AG09319 (cell line): ENCODE measurements at places on chromosomes 2 and 18.

DNA sequence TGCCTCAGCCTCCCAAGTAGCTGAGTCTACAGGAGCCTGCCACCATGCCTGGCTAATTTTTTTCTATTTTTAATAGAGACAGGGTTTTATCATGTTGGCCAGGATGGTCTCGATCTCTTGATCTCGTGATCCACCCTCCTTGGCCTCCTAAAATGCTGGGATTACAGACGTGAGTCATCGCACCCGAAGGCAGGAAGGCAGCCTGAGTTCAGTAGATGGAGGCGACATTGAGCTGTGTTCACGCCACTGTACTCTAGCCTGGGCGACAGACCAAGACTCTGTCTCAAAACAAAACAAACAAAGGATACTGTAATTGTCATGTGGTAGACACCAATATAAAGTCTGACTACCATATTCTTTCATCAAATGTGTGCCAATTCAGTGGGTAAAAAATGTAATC lies 500.9 kb upstream of the DSEL start:
- no peak for DNase-seq

DNA sequence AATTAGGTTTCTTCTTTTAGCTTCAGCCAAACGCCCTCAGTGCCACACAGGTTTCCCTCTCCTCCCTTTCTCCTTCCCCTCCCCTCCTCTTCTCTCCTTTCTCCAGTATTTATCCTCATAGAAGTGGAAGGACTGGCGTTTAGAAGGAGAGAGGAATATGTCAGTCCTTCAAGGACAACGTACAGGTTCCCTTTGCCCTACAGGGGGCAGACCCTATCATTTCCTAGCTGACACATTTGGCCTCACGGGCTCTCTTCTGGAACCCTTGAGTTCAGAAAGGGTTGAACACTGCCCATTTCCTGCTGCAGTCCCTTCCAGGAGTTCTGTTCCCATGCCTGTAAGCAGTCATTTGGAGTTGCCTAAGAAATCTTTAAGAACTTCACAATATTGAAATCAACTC lies 46.1 kb downstream of the CDCA7 start:
- no peak for DNase-seq

GRCh38 chr2:142716463-142717242 lies 160.8 kb upstream of the KYNU start:
- DNase-seq = no peak

DNA sequence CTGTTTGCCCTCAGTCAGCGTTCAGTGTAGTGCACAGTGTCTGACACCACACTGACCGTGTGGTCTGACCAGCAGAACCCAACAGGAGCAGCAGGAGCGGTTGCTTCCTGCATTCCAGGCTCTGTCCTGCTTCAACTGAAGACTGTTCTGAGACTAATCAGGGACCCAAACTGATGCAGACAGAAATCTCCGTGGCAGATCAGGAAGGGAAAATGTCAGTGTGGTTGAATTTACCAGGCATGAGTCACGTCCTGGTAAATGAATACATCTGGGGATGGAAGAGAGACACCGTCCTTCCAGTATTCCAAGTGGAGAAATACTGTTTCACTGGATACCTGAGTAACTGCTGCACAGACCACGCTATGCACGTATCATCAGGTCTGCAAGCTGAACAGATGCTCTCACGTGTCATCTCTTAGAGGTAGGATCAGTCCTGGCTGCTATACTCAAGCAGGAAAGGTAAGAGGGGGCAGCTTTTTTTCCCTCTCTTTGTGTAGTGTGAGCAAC lies 223.6 kb upstream of the EPAS1 start:
- DNase-seq = peak; percentile 90
